ENCODE measurements at places on chromosomes 7 and 10.

- no peak for DNase-seq
These were observed 1276.3 kb upstream of the AUTS2 start for GRCh38 chr7:68321776-68322496.

DNA sequence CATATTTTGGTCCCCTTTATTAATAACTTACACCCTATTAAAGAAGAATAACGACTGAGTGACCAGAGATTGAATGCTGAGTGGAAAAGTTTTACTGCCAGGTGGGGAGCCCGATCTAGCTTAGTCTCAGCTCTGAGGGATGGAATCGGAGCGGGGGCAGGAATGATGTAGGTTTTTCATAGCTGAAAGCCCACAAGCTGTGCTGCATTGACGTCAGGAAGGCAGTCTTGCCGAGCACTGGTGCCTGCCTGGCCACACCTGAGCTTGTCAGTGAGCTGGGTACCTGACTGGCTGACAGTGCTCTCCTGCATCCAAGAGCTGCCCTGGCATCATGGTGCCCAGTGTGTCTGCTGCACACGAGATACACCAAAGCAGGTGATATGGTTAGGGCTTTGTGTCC is 34.8 kb downstream of the GRK5 start:
- no peak for DNase-seq

- DNase-seq: peak; percentile 59
These were observed 41.4 kb upstream of the ZMIZ1 start for GRCh38 chr10:79027147-79028055.

- no peak for DNase-seq
These were observed 825 bp downstream of the ADRB1 start for GRCh38 chr10:114044247-114045135.

DNA sequence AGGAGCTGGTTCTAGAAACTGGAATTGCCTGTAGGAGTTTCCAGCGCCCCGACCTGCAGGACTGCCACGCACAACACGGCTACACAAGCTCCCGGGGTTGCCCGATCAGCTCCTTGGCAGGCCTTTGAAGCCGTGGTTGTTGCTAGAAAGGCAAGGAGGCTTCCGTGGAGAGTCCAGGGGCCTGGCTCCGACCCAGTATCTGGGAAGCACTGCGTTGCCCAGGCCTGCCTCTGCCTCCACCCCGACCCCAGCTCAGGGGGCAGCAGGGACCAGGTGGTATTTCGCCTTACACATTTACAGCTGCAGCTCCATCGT is 54.4 kb downstream of the PROSER2 start:
- DNase-seq: no peak

All from stimulated activated CD8-positive, alpha-beta memory T cell treated with anti-CD3 and anti-CD28 coated beads, Interleukin-12 subunit alpha, Interleukin-12 subunit beta, amount 100 ng/mL, for 4 hours (primary cell).